NB4 (cell line): ENCODE measurements at places on chromosomes 12 and 14.

- DNase-seq = no peak
Measured at GRCh38 chr12:22130671-22131070, 84.7 kb downstream of the CMAS start.

- no peak for DNase-seq
Measured at GRCh38 chr14:24100197-24100981, 6.3 kb downstream of the PCK2 start.

DNA sequence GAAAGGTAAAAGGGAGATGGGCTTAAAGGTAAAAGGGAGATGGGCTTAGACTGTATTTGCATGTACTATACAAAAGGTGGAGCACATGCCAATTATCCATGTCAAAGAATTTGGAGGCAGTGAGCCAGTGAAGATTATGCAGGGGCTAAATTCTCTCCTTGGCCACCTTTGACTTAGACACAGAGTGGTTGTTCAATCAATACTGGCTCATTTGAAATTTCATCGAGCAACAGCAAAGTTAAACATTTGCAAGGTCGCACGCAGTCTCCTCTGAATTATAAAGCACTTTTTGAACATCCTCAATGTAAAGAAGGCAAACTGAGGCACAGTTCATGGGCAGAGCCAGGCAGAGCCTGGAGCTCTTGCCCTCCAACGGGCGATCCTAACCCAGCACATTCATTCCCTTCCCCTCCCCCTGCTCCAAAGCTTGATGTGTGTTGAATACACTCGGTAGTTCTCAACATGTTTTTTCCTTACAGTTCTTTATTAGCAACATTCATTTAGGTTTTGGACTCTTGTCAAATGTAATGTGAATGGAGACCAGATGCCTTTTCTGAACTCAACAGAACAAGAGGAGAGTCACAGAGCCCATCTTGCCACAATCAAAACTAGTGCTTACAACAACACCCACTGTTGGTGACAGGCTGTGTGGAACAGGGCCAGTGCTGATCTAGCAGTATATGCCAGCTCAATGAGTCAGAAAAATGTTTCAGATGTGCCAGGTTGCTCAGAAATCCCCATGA is 169.7 kb upstream of the G2E3 start:
- no peak for DNase-seq

DNA sequence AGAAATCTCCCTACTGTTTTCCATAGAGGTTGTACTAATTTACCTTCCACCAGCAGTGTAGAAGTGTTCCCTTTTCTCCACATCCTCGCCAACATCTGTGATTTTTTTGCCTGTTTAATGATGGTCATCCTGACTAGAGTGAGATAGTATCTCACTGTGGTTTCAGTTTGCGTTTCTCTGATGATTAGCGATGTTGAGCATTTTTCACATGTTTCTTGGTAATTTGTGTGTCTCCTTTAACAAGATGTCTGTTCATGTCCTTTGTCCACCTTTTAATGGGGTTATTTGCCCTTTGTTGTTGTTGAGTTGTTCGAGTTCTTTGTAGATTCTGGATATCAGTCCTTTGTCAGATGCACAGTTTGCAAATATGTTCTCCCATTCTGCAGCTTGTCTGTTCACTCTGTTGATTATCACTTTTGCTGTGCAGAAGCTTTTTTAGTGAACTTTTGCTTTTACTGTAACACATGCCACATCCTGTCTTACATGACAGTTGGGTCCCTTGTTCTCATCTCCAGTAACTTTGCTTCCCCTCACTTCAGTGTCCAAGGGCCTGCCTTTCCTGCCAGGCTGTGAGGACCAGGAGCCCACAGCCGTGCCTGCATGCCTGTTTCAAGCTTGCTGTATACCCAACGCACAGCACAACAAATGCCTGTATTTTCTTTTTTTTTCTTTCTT is 64.9 kb downstream of the SPRING1 start:
- peak; percentile 67 for DNase-seq

GRCh38 chr14:104897330-104898194 is 27.1 kb upstream of the PLD4 start:
- no peak for DNase-seq

DNA sequence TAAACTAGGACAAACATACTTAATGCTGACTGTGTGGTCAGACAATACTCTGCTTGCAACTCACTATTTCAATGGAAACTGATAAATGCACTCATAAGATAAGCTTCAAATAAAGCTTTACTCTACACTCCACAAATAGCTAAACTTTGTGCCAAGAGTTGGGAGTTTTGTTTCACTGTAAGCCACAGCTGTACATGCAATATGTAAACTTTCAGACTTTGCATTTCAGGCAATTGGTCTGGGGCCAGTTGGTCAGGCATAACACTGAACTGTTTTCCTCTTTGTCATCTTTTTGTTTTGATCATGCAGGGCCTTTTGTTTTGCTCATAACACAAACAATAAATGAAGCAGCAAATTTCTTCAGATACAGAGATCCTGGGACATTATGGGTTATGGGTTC is 426.2 kb downstream of the IPO8 start:
- DNase-seq = no peak

DNA sequence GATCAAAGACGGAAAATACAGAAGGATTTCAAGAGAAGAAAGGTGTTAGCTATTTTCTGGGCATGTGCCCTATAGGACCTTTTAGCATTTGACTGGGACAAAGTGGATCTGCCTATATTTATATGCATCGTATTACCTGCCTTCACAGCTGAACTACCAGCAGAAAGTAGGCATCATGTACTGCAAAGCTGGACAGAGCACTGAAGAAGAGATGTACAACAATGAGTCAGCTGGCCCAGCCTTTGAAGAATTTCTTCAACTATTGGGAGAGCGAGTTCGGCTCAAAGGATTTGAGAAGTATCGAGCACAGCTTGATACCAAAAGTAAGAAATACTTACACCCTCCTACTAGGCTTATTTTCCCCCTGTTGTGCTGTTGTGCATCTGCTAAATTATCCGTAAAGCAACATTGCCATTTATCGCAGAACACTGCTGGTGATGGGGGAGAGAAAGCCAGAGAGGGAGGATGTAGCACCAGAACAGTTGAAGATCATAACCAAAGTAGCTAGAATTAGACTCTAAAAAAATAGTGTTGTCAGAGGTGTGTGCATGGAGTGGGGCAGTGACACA is 282.0 kb upstream of the RGS6 start:
- no peak for DNase-seq

GRCh38 chr12:26704684-26705460 is 128.1 kb downstream of the ITPR2 start:
- peak; percentile 53 for DNase-seq

DNA sequence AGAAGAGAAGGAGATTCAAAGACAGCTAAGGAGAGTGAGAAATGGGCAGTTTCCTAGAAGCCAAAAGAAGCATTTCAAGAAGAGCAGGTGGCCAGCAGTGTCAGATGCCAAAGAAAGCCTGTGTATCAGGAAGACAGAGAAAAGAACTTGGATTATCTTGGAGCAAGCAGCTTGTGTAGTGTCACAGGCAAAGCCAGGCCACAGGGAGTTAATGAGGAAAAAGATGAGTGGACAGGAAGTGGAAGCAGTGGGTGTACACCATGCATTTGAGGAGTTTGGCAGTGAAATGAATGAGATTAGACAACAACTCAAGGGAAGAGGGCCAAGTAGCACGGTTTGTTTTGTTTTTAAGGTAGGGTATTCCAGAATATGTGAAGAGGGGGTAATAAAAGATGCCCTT is 5.6 kb upstream of the MYH7 start:
- DNase-seq = no peak

DNA sequence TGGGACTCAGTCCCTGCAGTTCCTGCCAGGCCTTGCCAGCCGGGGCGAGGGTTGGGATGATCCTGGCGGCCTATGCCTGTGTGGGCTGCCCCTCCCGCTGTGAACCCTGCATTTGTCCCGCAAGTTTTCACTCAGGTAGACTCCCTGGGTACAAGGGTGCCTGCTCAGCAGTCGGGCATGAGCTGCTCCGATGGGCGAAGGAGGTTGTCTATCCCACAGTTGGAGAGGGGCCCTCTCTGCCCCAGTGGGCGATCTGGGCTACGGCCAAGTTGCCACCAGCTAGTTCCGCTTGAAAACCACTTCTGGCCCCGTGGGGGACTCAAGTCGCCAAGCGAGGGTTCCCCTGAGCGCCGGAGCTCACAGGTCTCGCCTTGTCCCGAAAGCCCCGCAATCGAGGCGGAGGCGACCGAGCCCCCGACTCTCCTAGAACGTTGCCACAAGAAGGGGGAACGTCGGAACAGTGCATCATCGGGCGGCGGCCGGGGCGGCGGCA is 365 bp upstream of the TPI1 start:
- DNase-seq = no peak

DNA sequence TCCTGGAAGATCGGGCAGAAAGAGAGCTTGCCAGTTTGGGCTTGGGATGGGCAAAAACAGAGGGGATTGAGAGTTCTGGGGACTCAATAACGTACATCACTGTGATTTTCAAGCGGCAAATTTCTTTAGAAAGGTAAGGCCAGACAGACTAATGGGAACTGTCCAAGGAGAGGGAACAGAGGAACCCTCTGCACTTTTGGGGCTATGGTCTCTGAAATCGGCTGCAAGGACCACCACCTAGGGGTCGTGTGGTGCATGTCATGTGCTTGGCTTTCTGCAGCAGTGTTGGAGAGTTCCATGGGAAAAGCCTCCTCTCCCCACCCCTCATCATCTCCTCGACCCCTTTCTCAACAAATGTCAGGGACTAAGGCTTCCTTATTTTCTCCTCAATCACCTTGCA is 79.6 kb downstream of the PPM1A start:
- peak; percentile 12 for DNase-seq

DNA sequence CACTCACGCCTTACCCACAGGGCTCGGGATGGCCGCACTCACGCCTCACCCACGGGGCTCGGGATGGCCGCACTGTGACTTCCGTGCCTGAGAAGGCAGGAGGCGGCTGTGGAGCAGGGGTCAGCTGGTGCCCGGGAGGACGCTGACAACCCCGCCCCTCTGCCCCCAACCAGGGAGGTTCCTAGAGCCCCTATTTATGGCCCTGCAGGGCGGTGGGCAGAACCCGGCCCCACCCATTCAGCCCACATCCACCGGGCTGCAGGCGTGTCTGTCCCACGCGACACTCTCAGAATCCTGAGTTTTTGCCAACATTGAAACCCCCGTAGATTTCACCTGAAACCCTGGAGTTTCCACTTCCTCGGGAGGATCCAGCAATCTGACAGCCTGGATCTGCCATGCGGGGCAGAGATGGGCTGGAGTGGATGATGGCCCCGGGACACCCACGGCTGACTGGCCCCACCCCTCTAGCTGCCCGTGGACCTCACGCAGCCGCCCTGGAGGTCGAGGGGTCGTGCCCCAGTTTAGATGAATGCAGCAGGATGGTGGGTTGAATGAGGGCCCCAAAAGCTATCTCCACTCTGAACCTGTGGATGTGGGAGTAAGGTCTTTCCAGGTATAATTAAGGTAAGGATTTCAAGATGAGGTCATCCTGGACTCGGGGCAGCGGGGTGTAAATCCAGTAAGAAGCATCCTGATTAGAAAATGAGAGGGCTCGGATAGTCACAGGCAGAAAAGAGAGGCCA is 20.4 kb downstream of the GALNT9 start:
- DNase-seq = no peak

DNA sequence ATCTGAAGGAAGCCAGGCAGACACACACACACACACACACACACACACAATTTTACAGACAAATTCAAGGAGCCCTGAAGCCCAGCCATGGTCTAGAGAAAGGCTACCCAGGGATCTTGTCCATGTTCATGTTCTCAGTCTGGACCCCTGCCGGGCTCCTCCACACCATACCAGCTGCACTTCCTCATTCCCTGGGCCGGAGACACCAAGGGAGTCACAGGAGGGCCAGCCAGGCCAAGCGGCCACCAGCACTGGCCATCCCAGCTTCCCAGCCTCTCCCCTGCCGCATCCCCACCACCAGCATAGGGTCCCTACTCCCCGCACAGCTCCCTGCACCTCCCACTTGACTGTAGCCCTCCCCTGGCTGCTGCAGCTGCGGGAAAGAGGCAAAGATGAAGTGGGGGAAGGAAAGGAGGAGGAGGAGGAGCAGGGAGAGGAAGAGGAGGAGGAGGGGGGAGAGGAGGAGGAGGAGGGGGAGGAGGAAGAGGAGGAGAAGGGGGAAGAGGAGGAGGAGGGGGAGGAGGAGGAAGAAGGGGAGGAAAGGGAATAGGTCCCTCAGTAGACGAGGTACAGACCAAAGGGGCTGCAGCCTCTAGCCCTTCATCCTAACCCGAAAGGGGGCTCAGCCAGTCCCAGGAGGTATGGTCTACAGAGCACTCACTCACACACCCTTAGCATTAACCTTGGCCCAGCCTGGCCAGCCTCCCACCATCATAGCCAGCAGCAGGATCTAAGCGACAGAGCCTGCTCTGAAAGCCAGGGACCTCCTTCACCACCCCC is 293.2 kb downstream of the DPF3 start:
- peak; percentile 53 for DNase-seq

- DNase-seq = no peak
Measured at GRCh38 chr12:31278424-31278823, 47.5 kb downstream of the SINHCAF start.

- DNase-seq = no peak
Measured at GRCh38 chr14:68444449-68445168, 348.3 kb downstream of the ZFP36L1 start.

- no peak for DNase-seq
Measured at GRCh38 chr12:130424858-130425697, 87.4 kb downstream of the PIWIL1 start.

DNA sequence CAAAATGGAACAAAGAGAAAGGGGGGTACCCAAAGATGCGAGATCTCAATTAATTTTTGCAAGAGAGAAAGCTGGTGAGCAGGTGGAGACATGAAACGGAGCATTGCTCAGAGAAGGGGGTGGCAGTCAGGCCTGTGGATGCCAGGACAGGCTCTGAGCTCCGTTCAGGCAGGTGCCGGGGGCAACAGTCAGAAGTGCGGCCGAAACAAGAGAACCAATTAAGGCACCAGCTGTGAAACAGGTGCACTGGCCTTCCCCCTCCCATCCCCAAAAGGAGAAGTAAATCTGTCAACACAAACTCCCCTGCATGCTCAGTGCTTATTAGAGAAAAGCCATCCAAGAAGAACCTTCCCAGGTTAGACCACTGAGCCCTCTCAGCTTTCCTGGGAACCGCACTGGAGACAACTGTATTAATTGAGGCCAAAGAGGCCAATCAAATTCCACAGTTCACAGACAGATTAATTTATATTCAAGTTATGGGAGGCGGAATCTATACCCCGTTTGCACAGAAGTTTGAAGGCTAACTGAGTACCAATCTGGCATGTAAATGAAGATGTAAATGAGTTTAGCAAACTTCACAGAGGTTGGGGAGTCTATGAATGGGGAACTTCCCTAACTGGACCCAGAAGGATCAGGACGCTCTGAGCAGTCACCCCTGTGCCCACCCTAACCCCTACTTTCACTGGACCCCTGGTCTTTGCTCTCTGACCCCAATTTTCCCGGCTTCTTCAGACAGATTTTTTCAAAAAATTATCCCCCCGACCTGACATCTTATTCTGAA is 20.9 kb downstream of the OAS2 start:
- DNase-seq = no peak

DNA sequence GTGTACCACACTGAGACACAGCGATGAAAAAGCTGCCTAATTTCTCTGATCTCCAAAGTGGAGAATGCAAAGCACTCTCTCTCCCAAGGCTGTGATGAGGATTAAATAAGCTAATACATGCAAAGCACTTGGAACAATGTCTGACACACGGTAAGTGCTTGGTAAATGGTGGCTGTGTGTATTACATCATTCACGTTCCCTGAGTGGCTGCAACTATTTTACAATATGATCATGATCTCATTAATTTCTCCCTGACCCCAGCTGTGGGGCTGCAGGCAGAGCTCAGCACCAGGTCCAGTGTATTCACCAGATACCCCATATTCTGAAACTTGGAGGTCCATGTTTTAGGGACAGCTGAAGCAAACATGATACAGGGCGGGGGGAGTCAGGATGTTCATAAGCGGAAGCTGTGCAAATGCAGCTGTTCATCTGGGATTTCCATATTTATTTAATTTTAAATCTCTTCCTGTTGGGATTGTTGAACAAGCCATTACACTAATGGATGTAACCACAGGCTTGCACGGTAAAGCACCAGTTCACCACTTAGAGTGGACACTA is 106.4 kb downstream of the CCDC60 start:
- no peak for DNase-seq
